Activated gamma-delta T cell treated with Interleukin-2 at 50 U/mL for 16 hours (primary cell): ENCODE measurements at places on chromosomes 6 and 20.

DNA sequence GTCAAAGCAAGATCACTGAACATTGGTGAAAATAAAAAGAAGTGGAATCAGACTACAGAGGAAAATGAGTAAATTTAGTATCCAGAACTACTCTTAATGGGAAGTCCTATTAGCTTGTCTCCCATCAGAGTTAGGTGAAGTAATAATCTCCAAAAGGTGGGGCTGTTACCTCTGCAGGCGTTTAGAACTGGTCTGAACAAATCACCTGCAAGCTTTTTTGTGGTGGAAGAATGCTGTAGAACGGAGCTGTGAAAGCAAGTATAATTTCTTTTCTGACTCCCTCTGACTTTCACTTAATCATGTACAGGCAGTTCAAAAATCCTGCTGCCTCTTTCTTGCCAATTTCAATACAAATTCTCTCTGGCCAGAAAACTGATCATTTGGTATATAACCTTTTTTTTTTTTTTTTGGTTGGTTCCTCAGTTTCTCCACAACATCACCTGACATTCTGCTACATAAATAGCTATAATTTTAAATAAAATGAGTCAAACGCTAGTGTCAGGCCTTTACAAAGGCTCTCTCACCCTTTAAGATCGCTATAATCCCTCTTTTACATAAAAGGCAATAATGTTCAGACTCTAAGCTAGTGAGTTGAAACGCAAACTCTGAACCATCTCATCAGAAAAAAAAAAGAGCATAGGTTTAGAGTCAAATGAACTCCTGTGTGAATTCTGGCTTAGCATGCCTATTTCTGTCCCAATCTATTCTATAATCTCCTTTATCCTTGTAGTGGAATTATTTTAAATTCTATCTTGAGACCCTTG lies 38.8 kb downstream of the CITED2 start:
- no peak for DNase-seq

DNA sequence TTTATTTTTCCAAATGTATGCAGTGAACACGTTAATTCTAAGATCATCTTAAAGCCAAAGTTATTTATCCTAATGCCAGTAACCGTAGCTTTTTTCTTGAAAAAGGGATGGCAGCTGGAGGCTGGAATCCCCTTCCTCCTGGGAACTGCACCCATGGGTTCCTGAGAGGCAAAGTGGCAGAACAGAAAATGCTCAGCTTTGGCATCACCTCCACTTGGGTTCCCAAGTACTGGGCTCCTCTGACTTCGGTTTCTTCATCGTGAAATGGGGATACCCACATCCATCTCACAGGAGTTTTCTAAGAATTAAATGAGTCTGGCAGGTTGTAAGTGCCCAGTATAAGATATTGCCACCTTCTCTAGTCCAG lies 6.2 kb upstream of the DDX43 start:
- no peak for DNase-seq

DNA sequence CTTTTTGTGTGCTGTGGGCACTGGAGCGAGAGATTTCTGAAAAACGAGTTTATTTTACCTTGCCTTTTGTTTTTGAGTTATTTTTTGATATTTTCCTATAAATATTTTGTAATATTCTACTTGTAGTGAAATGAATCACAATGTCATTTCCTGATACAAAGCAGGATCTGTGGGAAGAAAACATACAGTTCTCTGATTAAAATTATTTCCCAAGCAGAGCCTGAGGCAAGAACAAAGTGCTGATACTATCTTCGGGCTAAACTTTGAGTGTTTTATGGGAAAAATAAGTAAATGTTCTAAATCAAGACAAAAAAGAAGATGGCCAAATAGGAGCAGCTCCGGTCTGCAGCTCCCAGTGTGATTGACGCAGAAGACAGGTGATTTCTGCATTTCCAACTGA lies 33.7 kb upstream of the ELOVL5 start:
- no peak for DNase-seq

DNA sequence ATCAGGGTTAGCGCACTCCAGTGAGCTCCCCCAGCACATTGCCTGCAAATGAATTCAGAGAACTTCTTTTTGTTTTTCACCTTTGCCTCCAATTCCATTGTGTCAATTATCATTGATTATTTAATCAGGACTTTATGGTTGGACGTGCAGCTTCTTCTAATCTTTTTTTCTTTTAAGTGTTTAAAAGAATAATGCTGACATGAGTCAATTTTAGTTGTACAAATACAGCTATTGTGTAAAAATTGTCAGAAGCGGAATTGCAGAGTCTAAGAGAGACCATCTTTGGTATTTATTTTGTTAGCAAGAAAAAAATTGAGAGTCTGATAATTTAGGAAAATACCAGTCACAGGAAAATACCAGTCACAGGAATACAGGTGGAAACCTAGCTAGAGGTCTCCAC lies 5.5 kb downstream of the ABT1 start:
- DNase-seq: no peak

DNA sequence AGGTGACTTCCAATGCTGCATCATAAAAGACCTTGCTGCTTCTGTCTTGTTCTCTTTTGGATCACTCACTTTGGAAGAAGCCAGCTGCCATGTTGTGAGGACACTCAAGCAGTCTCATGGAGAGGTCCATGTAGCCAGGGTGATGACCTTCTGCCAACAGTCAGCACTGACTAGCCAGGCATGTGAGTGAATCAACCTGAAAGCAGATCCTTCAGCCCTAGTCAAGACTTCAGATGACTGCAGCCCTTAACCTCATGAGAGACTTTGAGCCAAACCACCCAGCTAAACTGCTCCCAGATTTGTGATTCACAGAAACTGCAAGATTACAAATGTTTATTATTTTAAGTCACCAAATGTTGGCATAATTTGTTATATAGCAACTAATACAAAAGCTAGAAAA lies 86.0 kb upstream of the IYD start:
- no peak for DNase-seq

GRCh38 chr6:46305833-46306232 lies 135.1 kb upstream of the ENPP5 start:
- DNase-seq: no peak

GRCh38 chr6:142909686-142910085 lies 35.3 kb downstream of the HIVEP2 start:
- no peak for DNase-seq

DNA sequence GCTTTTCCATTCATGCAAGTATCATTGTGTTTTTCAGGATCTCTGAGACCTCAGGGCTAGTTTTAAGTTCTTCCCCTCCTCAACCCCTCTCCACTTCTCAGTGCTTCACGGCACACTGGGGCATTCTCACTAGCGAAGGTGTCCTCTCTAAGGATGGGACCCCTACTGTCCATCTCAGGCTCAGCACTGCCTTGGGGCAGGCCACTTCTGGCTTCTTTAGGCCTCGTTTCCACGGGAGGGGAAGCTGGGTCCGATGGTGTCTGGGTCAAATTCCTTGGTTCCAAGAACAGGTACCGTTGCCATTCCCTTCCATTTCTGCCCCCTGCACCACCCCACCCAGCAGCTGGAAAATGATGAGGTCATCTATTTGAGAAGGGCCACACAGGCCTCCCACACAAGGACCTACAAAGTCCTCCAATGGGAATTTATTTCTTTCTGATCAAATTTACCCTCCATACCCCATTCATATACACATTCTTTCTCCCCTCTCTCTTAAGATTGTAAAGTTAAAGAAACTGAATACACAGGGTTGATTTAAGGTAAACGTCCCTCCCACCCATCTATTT lies 17.2 kb downstream of the GNAS start:
- no peak for DNase-seq

GRCh38 chr6:11392778-11393507 lies 144.6 kb upstream of the TMEM170B start:
- no peak for DNase-seq

DNA sequence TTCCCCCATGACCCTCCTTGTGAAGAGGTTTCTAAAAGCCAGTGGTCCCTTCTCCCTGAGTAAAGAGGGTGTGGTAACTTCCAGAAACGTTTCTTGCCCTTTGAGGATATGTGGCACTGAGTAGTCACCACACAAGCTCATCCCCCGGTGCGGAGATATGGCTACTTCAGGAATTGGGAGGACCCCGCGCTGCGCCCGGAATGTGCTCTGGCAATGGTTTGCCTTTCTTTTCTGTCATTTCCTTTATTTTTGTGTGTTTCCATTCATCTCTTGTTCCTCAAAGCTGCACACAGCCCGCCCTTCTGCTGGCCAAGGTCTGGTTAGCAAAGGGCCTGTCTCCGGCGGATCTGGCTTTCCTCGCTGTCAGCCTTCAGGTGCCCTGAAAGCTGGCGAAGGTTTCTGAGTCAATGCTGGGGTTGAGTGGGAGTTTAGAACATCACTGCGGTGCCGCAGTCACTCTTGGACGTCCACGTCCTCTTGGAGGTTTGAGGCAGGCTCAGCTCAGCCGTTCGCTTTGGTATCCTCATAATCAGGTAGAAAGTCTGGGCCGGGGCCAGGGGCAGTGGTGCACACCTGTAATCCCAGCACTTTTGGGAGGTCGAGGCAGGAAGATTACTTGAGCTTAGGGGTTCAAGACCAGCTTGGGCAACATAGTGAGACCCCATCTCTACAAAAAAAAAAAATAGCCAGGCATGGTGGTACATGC lies 67.2 kb downstream of the TCP11 start:
- no peak for DNase-seq

DNA sequence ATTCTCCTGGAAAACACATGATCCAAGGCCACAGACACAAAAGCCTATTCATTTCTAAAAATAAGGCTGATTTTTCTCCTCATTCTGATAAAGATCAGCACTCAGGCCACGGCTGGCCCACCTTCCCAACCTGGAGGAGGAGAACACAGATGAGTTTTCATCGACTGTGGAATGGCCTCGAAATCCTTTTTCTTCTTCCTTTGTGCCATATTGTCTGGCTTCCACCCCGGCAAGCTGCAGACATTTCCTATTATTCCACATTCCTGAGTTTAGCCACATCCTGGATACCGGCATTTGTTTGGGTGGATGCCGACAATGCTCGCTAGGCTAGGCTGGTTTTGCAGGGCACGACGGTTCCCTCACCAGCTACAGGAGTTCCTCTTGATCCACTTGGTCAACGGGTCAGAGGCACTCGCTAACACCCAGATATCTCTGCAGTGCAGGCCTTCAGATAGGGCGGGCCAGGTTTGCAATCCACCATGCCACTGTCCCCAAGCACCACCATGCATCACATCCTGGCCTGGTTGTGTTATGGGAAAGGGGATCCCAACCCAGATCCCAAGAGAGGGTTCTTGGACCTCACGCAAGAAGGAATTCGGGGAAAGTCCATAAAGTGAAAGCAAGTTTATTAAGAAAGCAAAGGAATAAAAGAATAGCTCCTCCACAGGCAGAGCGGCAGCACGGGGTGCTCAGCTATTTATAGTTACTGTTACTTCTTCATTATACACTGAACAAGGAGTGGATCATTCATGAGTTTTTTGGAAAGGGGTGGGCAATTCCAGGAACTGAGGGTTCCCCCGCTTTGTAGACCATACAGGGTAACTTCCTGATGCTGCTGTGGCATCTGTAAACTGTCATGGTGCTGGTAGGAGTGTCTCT lies 4.2 kb upstream of the CTSZ start:
- DNase-seq: no peak

- no peak for DNase-seq
Observed at GRCh38 chr6:84652356-84653026, 111.9 kb downstream of the TBX18 start.

GRCh38 chr20:31662372-31662854 lies 24.7 kb downstream of the COX4I2 start:
- DNase-seq: no peak

DNA sequence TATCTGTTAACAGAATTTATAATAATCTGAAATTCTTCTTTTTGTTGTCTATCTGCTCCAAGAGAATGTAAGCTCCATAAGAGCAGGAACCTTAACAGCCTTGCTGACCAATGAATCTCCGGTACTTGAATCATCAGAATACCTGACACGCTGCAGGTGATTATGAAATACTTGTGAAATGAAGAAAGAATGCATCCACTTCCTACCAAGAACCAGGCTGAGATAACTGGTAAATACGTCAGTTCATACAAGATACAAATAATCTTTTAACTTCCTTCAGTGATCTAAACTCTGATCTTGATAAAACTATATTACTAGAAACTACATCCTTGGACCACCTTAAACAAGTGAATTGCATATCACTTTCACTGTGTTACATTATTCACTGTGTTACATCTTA lies 116.2 kb downstream of the MAP3K5 start:
- DNase-seq: no peak

- no peak for DNase-seq
Observed at GRCh38 chr20:10344953-10345352, 89.1 kb downstream of the MKKS start.

DNA sequence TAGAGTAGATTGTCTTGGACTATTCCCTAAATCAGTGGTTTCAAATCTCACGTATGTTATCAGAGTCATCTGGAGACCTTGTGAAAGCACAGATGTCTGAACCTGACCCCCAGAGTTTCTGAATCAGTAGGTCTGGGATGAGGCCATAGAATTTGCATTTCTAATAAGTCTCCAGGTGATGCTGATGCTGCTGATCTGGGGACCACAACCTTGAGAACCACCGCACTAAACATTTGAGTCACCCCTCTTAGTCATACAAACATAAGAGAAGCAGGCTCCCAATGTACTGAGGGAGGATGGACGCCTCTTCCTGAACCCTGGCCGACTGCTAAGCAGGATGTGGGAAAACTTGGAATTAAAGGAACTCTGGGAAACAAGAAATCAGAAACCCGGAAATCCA lies 187.8 kb upstream of the PRDM1 start:
- DNase-seq: no peak

- no peak for DNase-seq
Observed at GRCh38 chr6:94270091-94270948, 851.0 kb upstream of the EPHA7 start.

DNA sequence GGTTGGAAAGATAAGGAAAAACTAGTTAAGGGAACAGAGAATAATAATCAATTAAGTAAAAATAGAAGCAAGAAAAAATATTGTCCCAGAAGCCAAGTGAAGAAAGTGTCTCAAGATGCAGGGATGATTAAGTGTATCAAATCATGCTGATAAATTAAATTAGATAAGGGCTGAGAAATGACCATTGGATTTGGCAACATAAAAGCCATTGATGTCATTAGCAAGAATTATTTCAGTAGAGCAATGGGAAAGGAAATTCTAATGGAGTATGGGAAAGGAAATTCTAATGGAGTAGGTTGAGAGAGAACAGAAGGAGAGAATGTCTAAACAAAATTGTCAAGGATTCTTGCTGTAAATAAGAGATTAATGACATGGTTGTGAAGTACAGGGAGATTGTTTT lies 146.8 kb downstream of the TFAP2B start:
- DNase-seq: no peak
